GM10248 (cell line): ENCODE measurements at places on chromosomes 16 and 17.

GRCh38 chr16:55500530-55501011 is 8.3 kb upstream of the LPCAT2 start:
- peak; percentile 6 for DNase-seq

GRCh38 chr16:3149630-3150345 is 15.0 kb downstream of the ZNF213 start:
- peak; percentile 78 for DNase-seq

DNA sequence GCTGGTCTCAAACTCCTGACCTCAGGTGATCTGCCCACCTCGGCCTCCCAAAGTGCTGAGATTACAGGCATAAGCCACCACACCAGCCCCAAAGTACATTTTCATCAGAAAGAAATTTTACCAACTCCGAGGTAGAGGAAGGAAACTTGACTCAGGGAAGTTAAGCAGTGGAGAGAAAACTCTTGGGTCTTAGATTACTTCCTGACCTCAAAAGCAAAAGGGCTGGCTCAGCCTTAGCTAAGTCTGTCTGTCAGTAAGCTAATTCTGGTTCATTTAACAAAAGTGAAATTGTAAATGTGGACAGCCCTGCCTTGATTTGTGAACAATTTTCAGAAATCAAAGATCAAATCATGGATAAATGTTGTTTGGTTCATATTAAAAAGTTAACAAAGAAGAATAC is 30.6 kb downstream of the MAP2K6 start:
- DNase-seq: no peak

- DNase-seq: no peak
Observed at GRCh38 chr16:85436636-85437165, 176.4 kb upstream of the GSE1 start.

DNA sequence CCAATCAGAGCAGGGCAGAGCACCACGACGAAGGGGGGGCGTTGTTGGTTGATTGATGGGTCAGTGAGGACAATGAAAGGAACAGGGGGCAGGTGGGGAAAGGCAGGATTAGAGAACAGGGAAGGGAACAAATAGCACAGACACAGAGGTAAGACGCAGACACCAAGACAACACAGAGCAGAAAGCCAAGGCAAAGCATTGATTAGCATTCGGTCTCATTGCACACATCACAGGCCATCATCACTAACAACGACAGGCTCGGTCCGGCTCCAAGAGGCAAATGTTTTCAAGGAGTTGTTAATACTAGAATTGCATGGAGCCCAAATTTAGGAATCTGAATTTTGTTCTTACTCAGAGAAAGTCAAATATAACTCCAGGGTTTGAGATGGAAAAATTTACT is 34.6 kb upstream of the TRAP1 start:
- no peak for DNase-seq

- no peak for DNase-seq
Observed at GRCh38 chr17:8503807-8504206, 68.1 kb downstream of the NDEL1 start.

GRCh38 chr17:16211590-16211989 is 3.7 kb downstream of the NCOR1 start:
- no peak for DNase-seq

DNA sequence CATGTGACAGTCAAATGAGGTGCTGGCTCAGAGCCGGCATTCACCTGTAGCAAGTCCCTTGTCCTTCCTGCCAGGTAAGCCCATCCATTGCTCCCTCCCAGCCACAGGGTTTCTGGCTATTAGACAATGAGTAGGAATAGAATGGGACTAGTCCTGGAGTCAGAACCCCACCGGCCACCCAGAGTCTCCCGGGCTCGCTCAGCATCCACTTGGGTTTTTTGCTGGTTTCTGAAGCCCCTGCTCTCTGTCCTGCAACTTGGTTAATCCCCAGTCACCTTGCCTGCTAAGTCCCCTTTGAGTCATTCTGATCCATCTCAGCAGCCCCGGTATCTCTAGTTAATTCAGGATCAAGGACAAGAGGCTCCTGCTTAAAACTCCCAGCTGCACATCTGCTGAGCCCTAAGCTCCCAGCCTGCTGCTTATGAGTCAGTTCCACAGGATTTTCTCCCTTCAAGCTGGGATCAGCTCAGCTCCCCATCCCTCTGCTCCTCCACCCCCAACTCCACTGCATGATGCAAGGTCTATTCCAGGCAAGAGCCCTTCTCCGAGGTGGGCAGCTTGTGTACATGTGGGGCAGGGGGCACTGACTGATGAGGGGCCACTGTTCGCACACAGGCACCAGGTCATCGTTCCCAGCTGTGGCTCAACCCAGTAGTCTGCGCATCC is 19.9 kb upstream of the MRPS23 start:
- no peak for DNase-seq

DNA sequence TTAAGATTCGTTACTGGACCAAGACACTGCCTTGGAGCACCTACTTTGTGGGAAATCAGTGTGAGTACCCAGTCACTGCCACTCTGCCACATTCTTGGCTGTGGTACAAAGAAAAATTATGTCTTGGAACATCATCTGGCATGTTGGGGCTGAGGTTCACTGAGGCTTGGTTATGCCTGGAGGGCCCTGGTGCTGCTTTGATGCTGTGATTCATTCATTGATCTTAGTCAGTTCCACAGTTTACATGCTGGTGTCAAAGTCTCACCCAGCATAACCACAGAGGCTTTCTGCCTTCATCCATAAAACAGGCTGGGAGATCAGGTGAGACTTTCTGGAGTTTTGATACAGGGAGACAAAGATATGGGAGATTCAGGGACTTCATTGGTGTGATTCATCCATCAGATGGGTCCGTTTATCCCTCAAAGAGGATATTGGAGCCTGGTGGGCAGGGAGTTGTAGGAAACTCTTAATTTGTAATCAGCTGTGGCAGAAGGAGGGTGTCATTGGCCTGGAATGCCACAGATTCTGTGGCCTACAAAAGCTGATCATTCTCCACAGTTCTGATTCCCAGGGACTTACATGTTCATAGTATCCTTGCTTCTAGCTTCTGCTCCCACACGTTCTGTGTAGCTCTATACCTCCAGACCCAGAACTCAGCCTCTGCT is 322.5 kb downstream of the PMP22 start:
- no peak for DNase-seq

- DNase-seq: peak; percentile 96
Observed at GRCh38 chr16:66751303-66751991, at the start of gene DYNC1LI2. Gene DYNC1LI2 (minus strand): TSS chr16:66751609. CDS start chr16:66751591, 18 bp downstream.

GRCh38 chr16:88619859-88620815 is 18.2 kb upstream of the IL17C start:
- DNase-seq: no peak

- DNase-seq: no peak
Observed at GRCh38 chr17:56886288-56886731, 27.5 kb downstream of the TRIM25 start.

GRCh38 chr16:20952139-20952920 is 51.8 kb downstream of the LYRM1 start:
- DNase-seq: no peak

DNA sequence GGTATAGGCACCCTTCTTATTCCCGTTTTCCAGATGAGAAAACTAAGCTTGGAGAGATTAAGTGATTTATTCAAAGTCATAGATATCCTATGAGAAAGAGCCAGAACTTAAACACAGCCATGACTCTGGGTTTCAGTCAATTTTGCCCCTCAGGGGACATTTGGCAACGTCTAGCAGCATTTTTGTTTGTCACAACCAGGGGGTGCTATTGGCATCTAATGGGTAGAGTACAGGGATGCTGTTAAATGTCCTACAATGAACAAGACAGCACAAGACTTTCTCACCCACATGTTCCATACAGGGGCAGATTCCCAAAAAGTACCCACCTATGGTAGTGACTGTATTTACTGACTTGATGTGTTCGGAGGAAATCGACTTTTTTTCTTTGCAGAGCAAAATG is 4.8 kb upstream of the SHISA9 start:
- no peak for DNase-seq

GRCh38 chr17:73532421-73532901 is 111.8 kb downstream of the SDK2 start:
- DNase-seq: no peak

GRCh38 chr17:74325743-74326379 is at the start of gene KIF19:
Gene KIF19 (plus strand): TSS chr17:74326226. CDS start chr17:74326350, 124 bp downstream.
- peak; percentile 88 for DNase-seq

- peak; percentile 5 for DNase-seq
Observed at GRCh38 chr16:4556112-4556511, at the start of gene C16orf96. Gene C16orf96 (plus strand): TSS chr16:4556340. CDS start chr16:4556490, 150 bp downstream.

DNA sequence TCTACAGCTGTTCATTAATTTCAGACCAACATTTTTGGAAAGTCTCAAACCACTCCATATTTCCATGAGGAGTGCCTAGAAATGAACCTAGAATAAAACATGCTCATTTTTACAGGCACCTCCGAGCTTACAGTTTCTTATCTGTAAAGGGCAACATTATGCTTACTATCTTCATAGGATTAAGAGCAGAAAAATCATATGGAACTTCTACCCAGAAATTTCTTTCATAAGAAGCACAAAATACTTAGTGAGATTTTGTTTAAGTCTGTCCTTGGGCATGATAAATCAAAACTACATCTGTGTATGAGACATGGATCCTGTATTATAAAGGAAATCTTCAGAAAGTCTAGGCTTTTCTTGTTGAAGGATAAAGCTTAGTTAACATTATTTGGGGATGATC is 187.4 kb downstream of the CA10 start:
- DNase-seq: no peak

DNA sequence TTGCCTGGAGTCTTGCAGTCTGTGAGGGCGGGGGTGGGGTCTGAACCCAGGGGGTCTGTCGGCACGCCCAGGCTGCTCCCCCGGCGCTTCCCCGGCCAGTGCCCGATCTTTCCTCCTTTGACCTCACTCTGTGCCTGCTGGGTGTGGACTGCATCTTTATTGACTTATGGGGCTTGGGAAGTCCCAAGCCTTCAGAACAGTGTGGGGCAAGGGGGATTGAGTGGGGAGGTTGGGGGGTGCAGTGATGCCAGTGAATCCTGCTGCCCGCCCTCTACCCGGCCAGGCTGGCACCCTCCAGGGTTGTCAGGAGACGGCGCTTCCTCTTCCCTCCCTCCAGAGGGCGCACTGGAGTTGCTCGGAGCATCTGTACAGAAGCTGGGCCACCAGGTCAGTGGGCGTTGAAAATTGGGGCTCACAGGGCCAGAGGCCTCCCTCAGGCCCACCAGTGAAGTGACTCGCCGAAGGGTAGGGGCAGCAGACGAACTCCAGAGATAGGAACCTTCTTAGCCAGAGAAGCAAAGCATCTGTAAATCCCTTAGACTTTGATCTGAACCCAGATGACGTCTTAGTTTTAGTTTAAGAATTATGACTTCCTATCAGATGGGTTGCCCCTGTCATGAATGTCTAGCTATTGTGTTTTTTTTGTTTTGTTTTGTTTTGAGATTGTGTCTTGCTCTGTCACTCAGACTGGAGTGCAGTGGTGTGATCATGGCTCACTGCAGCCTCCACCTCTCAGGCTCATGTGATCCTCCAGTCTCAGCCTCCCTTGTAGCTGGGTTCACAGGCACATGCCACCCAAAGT is 184.8 kb upstream of the CIBAR2 start:
- peak; percentile 75 for DNase-seq

GRCh38 chr17:77439189-77440018 is 298.6 kb downstream of the SEC14L1 start:
- DNase-seq: no peak

DNA sequence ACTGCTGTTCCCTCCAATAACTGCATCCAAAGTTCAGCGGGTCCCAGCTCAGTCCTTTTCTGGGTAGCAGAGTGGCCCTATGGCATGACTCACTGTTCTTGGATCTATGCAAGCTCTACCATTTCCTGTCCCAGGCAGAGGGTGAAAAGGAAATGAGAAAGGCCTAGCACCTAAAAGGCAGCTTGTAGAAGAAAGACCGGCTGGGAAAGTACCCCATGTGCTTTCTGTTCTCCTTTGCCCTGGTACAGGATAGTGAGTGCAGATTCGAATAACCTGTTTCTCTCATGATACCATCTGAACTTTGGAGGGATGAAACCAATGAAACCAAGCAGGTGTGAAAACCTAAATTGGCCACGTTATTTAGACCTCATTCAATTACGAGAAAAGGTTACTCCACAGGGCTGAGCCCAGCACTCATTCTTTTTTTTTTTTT is 12.7 kb upstream of the HASPIN start:
- peak; percentile 87 for DNase-seq

DNA sequence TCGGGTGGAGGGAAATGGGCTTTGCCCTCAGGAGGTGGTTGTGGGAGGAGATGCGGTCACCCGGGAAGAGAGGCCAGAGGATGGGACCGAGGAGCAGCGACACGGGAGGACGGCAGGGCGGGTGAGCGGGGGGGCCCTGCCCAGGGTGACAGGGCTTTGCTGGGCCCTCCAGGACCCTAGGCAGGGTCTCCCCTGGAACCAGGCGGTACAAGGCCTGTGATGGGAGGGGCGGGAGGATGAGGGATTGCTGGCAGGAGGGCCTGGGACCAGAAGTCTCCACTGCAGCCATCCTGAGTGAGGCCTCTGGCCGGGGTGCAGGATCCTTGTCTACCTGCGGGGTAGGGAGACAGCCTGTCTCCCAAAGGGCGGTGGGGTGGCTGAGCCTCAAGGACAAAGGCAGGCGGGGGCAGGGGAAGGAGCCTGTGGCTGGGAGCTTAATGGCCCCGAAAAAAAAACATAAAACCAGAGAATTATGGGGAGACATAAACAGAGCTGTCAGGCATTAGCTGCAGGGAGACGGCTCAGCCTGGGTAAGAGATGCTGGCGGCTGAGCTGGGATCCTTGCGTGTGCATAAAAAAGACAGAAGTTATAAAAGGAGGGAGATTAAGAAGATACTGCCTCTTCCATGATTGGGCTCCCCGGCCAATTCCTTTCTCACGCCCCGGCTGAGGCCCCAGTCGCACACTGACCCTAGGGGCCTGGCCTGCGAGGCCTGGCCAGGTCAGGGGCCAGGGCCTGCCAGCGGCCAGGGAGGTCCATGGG is 66.7 kb downstream of the SREBF1 start:
- DNase-seq: no peak

- no peak for DNase-seq
Observed at GRCh38 chr17:18319604-18320256, 4.6 kb downstream of the SMCR8 start.

GRCh38 chr17:73304438-73304837 is 7.4 kb downstream of the CDC42EP4 start:
- no peak for DNase-seq

DNA sequence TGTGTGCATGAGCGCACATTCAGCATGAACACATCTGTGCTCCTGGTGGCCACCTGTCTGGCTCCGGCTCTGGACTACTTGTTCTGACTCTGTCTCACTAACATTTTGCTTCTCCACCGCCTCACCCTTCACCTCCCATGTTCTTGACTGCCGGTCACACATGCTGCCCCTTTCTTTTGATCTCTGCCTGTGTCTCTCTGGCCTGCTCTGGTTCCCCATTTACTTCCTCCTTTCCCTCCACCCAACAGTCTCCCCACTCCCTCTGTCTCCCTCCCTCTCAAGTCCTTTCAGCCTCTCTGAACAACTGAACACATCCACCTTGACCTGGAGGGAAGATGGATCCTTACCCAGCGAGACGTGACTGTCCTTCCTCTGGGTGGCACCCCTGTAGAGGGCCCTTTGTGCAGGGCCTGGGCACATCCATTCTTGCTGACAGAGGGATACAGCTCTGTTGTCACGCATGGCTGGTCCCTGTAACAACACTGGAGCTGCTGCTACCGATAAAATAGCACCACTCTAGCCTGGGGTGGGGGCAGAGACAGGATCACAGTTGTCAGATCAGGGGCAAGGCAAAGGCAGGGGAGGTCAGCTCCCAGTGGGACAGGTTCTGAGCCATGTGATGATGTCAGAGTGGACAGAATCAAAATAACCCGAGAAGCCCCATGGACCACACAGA is 11.0 kb downstream of the ZSCAN32 start:
- no peak for DNase-seq

- no peak for DNase-seq
Observed at GRCh38 chr16:67163999-67164558, 466 bp upstream of the HSF4 start.

- no peak for DNase-seq
Observed at GRCh38 chr16:78324649-78325285, 225.3 kb downstream of the WWOX start.
